ENCODE measurements at places on chromosomes 3 and 15. TPM values are rescaled to one million over a fixed set of nuclear protein-coding genes. Genes with fewer than 3 reads are reported as not detected.

DNA sequence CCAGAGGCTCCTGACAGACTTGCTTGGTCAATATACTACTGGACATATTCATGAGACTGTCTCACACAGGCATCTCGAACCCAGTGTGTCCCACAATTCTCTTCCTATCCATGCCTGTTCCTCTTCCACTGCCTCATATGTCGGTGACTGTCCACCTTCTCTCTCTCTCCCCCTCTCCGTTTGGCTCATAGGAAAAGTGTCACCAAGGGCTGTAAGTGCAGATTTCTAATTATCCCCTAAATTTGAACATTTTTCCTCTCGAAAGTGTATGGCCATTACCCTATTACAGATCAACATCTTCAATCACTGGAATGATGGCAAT, 22.5 kb upstream of the MUC20 start:
- DNase-seq: no peak

- no peak for DNase-seq
Observed at GRCh38 chr3:185029086-185029485, 123.8 kb downstream of the C3orf70 start.

- no peak for DNase-seq
Observed at GRCh38 chr15:49895347-49896223, 223.4 kb downstream of the ATP8B4 start.

- no peak for DNase-seq
Observed at GRCh38 chr3:70488131-70488530, 175.7 kb upstream of the MDFIC2 start.

DNA sequence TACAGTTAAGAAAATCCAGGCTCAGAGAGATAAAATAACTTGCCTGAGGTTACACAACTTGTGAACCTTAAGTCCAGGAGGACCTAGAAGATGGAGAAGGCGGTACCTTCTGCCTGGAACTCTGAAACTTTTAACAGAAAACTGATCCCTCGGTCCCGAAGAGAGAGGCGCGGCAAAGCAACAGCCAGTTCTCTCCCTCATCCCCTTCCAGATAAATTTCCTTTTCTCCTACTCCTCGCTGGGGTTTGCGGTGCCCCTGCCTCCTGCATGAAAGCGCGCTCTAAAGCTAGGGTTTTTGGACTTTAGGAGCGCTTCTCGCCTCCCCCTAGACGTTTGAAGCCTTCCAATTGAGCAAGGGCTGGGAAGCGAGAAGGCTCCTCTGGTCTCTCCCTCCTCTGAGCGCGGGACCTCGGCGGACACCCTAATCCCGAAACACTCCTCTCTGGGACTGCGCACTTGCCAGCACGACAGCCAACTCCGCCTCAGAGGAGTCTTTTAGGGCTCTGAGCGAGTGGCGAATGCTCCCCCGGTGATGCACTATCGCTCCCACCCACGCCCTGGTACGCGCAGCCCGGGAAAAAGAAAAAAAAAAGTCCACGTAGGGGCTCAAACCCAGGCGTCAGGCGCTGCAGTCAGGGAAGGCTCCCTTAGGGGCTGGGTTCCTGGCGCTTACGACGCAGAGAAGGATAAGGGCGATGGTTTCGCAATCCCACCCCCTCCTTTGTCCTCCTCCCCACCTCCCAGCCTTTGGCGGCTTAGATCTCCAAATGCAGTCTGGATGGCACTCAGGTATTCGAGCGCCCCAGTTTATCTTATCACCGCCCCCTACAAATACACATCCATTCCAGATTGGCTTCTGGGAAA, 7.9 kb upstream of the EOMES start:
- DNase-seq: no peak

DNA sequence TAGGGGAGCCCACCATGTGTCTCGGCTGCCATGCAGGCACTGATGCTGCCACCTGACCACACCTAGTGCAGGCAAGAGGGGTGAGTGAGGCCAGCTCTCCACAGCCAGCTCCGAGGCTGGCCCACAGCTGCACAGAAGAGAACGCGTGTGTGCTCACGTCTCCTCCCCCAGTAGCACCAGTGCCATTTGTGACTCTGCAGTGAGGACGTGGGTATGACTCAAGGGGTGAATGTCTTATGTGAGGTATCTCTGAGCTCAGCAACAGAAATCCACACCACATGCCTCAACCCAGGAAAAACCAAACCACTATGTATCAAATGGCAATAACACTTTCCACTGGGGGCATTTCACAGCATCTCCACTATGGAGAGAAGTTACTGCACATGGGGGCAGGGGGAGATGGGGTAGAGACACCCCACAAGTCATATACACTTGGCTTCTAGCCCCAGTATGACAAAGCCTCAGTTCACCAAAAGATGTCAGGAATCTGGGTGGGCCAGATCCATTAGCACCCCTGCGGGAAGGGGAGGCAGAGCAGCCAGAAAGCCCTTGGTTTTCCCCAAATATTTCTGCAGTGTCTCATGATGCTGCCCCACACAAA, 87.6 kb downstream of the LRIG1 start:
- DNase-seq: no peak

- peak; percentile 35 for DNase-seq
Observed at GRCh38 chr15:55289011-55289745, 435 bp downstream of the RAB27A start.

GRCh38 chr15:101010781-101011180, 91.6 kb downstream of the LRRK1 start:
- no peak for DNase-seq

Gene TGM4
- polyA plus RNA-seq: not detected

Gene OXNAD1
- polyA plus RNA-seq: 8.8 TPM

Gene ERICH6
- polyA plus RNA-seq: not detected

Gene NBEAL2
- polyA plus RNA-seq: 43.4 TPM

Gene GRK7
- polyA plus RNA-seq: not detected

All from A549 (cell line).